ENCODE measurements at places on chromosomes 1 and 21. TPM values are rescaled to one million over a fixed set of nuclear protein-coding genes. Genes with fewer than 3 reads are reported as not detected.

The SELENBP1 gene
- total RNA-seq = not detected

The GIPC2 gene
- 41.4 TPM for total RNA-seq

The HTR1D gene
- under 0.01 TPM for total RNA-seq

The PIK3CD gene
- 4.7 TPM for total RNA-seq

The TTC39A gene
- 3.0 TPM for total RNA-seq

The RAB25 gene
- total RNA-seq = not detected

The PLXNA2 gene
- 40.7 TPM for total RNA-seq

The GBP5 gene
- total RNA-seq = under 0.01 TPM

The PROX1 gene
- 125 TPM for total RNA-seq

The KIF14 gene
- total RNA-seq = 1.7 TPM

The PBX1 gene
- 1.5 TPM for total RNA-seq

The MCOLN3 gene
- total RNA-seq = under 0.01 TPM

The CNR2 gene
- not detected for total RNA-seq

The APOBEC4 gene
- total RNA-seq = not detected

The B3GALNT2 gene
- total RNA-seq = 26.8 TPM

The CTH gene
- 1.0 TPM for total RNA-seq

The LRRC38 gene
- not detected for total RNA-seq

The LCE1E gene
- total RNA-seq = not detected

The PAQR6 gene
- total RNA-seq = 0.33 TPM

The ZBTB18 gene
- 12.0 TPM for total RNA-seq

The NHLH1 gene
- total RNA-seq = not detected

The ICOSLG gene
- total RNA-seq = 0.43 TPM

The OR10Z1 gene
- not detected for total RNA-seq

The FMO1 gene
- total RNA-seq = not detected

The GJA5 gene
- 0.09 TPM for total RNA-seq

The RIPK4 gene
- total RNA-seq = 0.26 TPM

The MCM3AP gene
- total RNA-seq = 65.0 TPM

The TRAPPC3 gene
- 66.6 TPM for total RNA-seq

The EPHA10 gene
- under 0.01 TPM for total RNA-seq

The ILDR2 gene
- under 0.01 TPM for total RNA-seq

Data from dermis lymphatic vessel endothelial cell (primary cell).